ENCODE measurements at places on chromosomes 4 and X.

DNA sequence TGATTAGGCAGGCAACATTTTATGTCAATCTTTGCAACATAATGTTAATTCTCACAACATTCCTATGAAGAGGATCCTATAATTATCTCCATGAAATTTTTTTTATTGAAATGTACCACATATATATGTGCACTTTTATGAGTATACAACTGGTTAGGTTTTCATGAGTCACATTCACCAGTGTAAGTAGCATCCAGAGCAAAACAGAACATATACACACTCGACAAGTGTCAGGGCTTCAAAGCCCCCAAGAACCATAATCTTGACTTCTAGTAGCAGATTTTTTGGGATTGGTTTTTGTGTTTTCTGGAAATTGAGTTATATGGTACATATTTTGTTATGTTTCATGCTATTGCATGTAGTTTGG, 62.4 kb downstream of the ARHGAP10 start:
- DNase-seq, result no peak

GRCh38 chr4:161496-162284, 37.4 kb downstream of the ZNF718 start:
- DNase-seq, result no peak

DNA sequence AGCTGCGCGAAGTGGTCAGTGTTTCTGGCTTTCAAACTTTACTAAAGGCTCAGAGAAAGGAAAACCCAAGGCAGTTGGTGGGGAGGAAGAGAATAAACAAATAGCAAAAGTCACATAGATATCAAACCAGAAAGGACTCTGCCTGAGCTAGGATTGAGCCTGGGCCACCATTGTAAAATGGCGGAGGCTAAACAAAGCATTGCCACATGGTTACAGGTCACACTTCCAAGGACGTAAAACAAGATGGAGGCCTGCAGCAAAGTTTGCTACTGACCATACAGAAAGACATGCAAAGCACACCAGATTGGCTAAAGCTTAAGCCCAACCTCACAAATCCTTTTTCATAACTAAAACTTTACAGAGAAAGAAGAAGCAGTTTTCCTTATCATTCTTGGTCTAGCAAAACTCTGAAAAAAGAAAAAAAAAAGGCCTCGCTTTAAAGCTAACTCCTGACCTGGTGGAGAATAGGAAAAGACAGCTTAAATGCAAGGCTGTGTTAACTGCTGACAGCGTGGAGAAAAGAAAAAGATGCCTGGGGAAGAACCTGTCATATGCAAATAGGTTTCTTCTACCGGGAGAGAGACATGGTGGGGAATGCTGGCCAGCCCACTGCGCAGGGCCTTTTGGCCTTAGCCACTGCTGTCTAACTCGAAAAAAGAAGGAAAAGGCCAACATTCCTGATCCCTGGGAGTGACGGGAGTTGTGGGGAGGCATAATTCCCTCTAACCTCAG, 81.8 kb upstream of the SMARCA5 start:
- no peak for DNase-seq

DNA sequence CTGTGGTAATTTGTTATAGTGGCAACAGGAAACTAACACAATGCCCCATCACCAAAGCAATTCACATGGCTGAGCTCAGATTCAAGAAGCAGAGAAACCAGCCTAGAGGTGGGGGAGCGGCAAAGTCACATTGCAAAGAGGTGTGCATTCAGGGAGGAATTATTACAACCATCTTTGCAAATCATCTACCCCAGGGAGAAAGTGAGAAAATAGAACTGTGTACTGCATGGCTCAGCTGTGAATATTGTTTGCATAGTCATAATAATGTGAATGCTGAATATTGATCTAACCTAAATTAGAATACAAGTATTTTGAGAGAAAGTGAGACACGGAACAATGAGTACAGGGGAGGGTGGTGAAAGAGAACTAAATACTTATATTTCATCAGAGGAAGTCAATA, 387.9 kb downstream of the BCOR start:
- no peak for DNase-seq

DNA sequence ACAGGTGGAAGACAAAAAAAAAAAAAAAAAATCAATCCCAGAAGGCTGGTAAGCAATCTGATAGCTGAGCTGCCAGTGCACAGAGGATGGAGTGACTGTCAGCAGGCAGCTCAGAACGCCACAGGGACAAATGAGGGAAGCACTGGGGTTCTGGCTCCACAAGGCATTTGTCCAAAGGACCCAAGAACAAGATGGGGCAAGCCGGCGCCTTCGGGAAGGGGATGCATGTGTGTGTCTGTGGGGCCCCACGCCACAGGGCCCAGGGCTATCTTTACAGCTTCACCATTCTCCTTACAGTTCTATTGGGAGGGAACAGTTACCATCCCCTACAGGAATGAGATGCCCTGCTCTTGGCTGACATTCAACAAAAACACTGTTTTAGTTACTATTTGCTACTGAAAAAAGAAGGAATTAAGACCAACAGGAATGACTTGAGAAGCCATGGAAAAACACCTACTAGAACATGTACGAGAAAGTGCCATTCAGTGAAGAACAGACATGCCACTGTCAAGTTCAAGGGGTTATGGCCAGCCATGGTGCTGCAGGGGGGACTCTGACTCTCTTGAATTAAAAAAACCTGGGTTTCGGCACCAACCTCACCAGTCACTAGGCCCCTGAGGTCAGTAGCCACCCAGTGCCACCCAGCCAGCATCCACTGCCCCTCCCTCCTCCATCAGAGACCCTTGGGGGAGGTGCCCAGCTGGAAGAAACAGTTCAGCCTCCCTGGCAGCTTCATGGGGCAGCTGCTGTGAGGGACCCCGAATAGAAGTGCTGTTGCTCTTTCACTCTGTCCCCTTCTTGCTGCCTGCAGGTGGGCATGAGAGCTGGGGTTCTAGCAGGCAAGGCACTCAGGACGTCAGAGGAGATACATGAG, 18.5 kb downstream of the WDR1 start:
- DNase-seq, result no peak

DNA sequence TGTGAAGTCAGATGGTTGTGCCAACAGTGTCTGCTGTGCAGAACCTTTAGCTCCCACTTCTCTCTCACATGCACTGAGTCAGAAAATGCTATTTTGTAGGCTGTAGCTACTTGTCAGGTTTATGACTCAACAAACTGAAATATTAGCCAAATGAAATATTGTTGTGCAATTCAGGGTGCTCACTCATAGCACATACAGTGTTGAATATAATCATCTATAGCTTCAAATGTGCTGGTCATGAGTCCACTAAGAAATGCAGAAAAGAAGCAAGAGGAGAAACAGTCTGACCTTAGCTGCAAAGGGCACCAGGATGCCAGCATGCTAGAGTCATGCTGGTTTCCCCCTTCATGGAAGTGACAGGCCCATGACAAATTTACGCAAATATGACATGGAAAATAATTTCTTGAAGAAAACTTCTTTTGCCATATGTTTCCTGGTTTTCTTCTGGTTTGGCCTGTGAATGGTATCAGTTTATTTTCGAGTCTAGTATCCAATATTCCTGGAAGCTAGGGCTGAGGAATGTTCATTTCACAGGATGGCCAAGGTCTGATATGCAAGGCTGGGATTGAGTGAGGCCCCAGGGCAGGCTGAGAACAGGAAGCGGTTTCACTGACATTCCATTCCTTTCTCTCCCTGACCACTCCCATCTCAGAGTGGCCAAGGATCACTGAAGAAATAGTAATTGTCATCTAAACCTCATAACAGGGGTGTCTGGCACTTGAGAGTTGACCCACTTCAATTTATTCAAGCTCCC, 10.3 kb upstream of the CXCL2 start:
- peak; percentile 68 for DNase-seq

- DNase-seq, result no peak
Measured at GRCh38 chr4:170051402-170051801, 25.2 kb upstream of the MFAP3L start.

DNA sequence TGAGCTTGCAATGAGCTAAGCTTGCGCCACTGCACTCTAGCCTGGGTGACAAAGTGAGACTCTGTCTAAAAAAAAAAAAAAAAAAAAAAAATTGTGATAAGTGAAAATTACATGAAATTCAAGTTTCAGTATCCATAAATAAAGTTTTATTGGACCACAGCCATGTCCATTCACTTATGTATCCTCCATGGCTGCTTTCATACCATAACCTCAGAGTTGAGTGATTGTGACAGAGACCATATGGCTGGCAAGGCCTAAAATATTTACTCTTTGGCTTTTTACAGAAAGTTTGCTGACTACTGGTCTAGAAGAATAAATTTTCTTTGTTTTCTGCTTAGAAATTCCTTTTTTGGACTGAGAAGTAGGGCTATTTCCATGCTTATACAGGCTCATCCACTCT, 11.8 kb upstream of the SHISA3 start:
- DNase-seq, result no peak

DNA sequence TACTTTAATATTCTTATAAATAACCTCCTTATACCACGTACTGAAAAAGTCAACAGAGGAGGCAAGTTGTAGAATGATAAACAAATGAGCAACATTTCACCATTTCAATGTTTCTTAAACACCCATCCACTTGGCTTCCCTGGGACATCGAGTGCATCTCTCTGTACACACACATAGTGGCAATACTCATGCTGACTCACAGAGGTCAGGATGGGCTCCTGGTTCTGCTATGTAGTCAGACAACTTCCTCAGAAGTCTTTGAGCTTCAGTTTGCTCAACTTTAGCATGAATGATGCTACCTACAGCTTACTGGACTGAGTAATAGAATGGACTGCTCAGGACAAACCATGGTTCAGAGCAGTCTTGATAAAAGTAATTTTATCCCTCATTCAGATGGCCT, 56.9 kb downstream of the MAD2L1 start:
- no peak for DNase-seq

DNA sequence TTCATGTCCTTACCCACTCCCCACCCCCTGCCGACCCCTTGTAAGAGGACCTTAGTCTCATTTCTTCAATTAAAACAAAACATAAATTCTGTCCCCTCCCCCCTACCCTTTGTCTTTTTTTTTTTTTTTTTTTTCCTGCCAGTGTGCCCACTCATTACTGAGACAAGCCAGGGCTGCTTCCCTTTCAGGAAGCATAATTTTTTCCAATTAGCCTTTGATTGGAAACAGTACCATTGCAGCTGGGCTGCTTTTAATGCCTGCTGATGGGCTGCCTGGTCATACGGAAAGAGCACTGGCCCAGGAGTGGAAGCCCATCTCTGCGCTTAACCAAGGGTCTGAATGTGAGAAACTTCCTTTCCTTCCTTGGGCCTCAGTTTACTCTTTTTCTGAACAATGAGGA, 18.6 kb upstream of the CAPN6 start:
- DNase-seq, result peak; percentile 37

- DNase-seq, result no peak
Measured at GRCh38 chrX:105114554-105115130, 105.9 kb downstream of the TEX13A start.

- no peak for DNase-seq
Measured at GRCh38 chr4:82287720-82288119, 86.1 kb downstream of the HNRNPD start.

Data from eye (tissue), 1 donor.